ENCODE measurements at places on chromosomes 11 and 22.

DNA sequence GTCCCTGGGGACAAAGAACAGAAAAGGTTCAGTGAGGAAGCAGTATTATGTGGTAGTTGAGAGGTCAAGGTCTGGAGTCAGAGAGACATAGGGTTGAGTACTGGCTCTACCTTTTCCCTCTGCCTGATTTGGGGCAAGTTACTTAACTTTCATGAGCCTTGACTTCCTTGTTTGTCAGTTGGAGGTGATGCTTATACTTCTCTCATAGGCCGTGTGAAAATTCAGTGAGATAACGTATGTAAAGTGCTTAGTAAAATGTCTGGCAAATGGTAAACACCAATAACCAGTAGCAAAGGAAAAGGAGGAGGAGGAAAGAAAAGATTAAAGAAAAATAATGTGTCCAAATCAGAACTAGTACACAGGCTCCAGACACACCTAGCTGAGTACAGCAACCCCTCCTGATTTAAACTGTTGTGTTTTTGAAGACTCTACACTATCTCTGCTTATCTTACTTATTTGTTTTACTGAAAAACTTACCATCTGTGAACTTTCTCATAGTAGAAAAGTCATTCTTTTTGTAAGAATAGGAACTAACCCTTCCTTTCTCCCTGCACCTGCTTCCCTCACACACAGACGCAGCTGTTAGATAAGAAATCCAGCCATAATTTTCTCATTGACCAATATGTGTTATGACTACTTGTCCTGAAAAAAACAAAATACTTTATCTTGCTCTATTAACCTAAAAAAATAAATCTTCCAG lies 126.9 kb downstream of the CD44 start:
- DNase-seq: no peak

- DNase-seq: no peak
Observed at GRCh38 chr22:49393526-49393925, 434.1 kb downstream of the BRD1 start.

- DNase-seq: no peak
Observed at GRCh38 chr22:17692841-17693240, 54.3 kb downstream of the BCL2L13 start.

DNA sequence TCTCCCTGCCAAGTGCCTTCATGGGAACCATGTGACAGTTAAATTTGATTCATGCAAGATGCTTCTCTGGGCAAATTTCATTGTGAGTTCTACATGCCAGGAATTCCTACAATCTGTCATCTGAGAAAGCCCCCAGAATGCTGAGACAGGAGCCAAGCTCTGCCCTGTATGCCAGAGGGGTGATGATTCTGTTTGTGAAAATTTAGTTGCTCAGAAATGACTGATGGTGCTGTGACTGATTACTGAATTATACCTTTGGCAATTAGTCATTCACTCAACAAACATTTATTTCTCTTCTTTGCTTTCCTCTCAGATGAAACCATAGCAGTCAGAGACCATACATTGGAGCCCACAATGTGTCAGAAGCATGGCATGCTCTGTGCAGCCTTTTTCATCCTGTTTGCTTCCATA lies 69.0 kb upstream of the ZBED5 start:
- no peak for DNase-seq

DNA sequence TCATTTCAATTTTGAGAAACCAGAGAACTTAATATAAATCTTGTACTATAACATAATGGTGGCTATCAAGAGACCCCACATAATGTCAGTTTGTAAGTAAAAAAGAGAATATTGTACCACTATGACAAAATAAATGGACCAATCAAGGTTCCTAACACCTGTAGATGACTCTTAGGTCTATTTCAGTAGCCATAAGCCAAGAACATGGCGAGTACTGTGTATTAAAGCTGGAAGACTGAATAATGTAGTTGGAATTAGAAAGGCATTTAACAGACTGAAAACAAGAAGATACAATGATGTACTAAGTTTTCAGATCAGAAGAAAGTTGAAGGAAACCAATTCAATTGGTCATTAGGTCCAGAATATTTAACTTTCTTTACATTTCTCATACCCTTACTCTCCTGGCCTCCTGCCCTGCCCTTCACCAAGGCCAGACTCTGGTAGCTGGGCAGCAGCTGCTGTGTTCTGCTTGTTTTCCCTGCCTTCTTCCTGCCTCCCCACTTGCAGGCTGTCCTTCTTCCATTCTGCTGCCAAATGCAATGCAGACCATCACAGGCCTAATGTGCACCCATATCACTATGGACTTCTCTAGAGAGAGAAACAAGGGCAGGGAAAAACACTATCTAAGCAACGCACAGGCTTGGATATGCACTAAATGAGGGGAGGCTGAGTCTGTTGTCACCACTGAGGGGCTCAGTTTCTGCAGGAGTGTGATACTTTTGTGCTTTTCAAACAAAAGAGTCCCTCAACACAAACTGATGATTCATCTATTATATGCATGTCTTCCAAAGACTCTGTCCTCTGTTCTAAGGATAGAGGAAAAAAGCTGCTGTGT lies 60.1 kb downstream of the RAB30 start:
- DNase-seq: peak; percentile 77

DNA sequence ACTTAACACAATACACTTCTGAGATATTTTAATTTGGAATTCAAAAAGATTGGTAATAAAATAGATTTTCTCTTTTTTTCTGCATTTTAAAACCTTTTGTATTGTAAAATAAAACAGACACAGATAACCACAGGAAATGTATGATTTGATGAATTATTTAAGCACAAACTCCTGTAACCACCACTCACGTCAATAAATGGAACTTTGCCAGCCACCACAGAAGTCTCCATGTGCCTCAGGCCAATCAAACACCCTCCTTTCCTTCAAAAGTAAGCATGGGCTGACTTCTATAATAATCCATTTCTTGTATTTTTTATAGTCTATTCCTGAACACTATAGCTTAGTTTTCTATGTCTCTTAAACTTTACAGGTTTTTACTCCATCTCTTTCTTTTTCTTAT lies 721.7 kb downstream of the DLG2 start:
- DNase-seq: no peak

DNA sequence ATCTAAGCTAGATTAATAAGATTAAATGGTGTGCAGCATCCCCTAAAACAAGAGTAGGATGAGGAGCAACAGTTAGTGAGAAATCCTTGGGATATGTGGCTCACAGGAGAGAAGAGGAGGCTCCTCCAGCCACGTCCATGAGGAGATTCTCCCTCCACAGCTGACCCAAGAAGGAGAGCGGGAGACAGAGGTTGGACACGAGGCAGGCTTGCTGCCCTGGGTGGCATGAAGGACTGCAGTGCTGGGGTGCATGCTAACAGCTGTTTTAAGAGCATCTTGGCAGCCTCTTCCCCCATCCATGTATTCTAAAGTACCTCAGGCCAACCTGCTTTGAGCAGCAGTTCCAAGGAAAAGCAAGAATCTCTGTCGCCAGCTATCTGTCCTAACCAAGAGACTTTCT lies 284.4 kb upstream of the B3GAT1 start:
- no peak for DNase-seq

GRCh38 chr11:130486987-130487923 lies 38.8 kb downstream of the ADAMTS15 start:
- no peak for DNase-seq

Data from DMS53 (cell line).